ENCODE measurements at places on chromosomes 4 and X.

GRCh38 chr4:21790438-21791029, 158.0 kb downstream of the KCNIP4 start:
- peak; percentile 10 for DNase-seq

- DNase-seq: peak; percentile 83
Observed at GRCh38 chr4:112860830-112861690, 188.4 kb upstream of the ANK2 start.

DNA sequence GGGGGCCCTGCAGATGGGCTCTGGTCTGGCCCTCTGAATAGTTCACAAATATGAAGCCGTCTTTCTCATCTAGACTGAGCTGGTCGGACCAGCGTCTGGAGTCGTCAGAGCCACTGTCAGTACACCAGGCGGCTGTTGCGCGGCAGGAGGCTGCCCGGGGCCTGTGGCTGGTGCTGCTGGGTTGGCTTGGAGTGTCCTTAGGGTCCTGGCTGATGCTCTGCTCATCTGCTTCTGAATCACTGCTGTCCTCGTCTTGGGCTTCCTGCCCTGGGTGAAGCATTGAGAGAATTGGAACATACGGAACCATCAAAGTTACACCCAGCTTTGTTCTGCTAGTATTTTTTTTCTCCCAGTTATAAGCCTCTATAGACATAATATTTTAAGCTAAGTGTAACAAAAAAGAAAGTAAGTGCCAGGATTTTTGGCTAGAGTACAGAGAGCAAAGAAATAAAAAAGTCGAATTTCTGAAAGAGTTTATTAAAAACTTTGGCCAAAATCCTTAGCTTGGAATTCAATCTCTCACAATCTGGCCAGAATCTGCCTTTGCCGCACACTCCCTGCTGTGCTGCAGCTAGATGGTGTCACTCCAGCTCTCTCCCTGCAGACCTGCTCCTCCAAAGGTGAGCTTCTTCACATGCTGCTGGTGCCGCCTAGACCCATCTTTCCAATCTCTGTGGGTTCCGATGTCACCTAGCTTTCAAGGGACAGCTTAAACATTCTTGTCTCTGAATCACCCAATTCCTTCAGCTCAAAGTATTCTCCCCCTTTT, 96.2 kb downstream of the CDS1 start:
- DNase-seq: no peak

DNA sequence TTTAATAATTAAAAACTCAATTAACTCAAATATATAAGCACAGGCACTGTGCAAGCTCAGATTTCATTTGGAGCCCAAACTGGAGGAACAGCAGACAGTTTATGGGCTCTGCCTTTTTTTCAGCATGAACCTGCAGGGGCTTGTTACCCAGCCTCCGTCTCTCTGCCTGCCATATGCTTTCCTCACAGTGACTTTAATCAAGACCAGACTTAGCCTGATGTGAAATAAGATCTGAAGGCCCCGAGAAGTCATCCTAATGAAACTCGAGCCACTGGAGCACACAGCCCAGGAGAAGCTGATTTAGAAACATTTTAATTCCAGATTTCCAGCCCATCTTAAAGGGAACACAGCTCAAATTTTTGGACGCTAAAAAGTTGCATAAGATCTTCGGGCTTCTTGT, 55.6 kb downstream of the SPATA18 start:
- no peak for DNase-seq

DNA sequence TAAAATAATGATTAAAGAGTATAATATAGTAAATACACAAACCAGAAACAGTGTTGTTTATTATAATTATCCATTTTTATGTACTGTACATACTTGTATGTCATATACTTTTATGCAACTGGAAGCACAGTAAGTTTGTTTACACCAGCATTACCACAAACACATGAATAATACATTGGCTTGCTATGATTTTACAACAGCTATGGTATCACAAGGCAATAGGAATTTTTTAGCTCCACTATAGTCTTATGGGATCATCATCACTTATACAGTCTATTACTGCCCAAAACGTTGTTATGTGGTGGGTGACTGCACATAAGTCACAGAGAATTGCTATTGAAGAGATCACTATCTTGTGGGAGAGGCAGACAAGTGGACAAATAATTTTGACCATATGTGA, 1.8 kb upstream of the PF4V1 start:
- no peak for DNase-seq
